Progenitor cell of endocrine pancreas (in vitro differentiated cells): ENCODE measurements at places on chromosomes 3 and 15.

- DNase-seq = no peak
Measured at GRCh38 chr3:63116922-63117321, 161.2 kb upstream of the SYNPR start.

DNA sequence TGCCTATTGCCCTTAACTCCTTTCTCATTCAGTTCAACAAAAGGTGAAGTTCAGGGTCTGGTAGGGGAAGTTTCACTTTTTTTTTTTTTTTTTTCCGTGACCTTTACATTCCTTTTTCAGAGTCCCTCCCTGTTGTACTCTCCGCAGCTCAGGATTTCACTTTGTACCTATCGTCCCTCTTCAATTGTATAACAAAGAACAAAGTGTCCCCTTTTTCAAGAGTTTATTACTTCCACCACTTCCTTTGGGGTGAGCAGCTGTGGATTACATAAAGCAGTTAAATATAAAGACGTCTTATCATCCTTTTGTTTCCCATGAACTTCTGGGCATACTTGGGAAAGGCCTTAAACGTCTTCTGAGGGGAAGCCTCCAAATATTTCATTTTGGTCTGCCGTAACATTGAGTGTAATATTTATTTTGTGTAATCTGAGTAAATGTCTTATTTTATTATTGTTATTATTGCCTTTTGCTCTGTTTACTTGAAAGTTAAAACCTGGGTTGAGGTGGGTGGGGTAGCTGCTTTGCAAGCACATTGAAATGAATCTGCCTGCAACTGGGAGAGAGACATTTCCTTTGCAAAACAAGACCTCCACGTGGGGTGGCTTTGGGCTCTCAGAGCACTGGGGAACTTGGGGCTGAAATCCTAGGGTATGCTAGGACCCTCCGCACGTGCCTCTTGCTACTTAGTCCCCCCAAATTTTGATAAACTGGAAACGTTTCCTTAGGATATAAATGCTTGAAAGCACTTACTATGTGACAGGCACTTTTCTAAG lies 169.4 kb downstream of the MCTP2 start:
- DNase-seq = no peak

DNA sequence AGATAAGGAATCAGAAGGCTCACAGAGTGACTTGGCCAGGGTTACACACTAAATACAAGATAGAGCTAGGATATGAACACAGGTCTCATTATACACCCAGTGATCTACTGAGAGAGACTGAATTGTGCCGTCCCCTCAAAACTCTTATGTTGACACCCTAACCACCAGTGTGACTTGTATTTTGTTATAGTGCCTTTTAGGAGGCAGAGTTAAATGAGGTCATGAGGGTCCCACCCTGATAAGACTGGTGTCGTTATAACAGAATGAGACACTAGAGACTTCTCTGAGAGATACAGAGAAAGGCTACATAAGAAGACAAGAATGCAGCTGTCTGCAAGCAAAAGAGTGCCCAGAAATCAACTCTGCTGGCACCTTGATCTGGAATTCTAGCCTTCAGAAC lies 12.6 kb downstream of the KPNA1 start:
- no peak for DNase-seq

GRCh38 chr3:37124435-37124834 lies 49.9 kb downstream of the LRRFIP2 start:
- no peak for DNase-seq

- DNase-seq = peak; percentile 43
Measured at GRCh38 chr15:45634432-45635190, at the start of gene SQOR. TSS of gene SQOR (plus strand) at chr15:45635029. CDS start at chr15:45658924, 23,895 bp downstream.

- DNase-seq = no peak
Measured at GRCh38 chr3:52396907-52397591, 47.9 kb downstream of the SEMA3G start.
